ENCODE measurements at places on chromosomes 1 and 21.
A peak's percentile ranks its signal among the peaks of the same experiment; 100 is the strongest.

GRCh38 chr1:3564921-3565831, 46.1 kb downstream of the MEGF6 start:
- DNase-seq, result no peak

- no peak for DNase-seq
Observed at GRCh38 chr1:241157435-241157834, 199.6 kb downstream of the RGS7 start.

- no peak for DNase-seq
Observed at GRCh38 chr1:15262706-15263105, 15.7 kb downstream of the FHAD1 start.

GRCh38 chr1:110582378-110582777, 23.8 kb downstream of the KCNA2 start:
- DNase-seq, result no peak

DNA sequence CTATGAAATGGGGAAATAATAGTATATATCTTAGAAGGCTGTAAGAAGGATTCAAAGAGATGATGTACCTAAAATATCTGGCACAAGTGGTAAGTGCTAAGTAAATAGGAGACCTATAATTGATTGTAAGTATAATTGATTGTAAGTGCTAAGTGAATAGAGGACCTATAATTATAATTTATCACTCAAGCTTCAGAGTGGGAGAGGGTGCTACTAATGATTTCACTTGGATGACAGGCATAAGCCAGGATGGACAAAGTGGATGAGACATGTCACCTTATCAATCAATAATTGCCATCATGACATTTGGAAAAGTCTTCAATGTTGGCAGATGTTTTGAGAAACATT, 11.2 kb downstream of the RCAN1 start:
- no peak for DNase-seq

DNA sequence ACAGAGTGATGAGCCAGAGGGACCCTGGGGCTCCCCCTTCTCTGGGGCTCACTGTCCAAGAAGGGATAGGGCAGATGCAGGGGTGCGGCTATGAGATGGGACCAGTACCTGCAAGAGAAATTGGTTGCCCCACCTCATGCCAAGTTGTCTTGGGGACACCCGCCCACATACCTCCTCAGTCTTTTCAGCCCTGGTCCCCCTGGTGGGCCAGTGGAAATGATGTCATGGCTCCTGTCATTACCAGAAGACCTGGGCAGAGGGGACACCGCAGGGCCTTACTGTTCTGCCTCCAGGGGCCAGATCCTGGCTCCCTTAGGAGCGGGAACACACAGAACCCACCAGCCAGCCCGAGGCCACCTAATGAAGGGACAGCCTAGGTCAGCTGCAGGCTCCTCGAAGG, 63.2 kb downstream of the CDK18 start:
- no peak for DNase-seq

DNA sequence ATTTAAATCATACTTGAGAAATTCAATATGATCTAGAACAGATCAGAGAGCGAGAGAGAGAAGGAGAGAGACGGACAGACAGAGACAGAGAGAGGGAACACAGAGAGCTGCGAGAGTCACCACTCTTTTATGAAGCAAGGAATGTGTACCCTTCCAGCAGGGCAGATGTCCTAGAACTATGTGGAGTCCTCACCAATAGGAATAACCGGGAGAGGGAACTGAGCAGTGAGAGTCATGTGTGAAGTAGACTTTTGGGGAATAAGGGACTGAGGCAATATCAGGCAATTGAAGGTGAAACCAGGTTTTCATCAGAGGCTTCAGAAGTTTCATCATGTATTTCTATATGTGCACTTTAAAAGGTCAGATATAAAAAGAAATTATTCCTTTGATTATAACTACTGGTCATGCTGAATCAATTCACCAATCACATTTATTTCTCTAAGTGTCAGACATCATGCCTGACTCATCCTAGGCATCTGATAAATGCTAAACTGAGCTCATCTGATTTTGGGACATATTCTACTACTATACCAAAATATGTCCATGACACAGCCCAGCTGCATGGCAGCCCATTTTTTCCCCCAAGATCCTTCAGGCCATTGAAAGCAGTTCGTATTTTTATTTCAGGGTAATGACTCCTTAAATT, 22.4 kb downstream of the VTCN1 start:
- DNase-seq, result no peak

- no peak for DNase-seq
Observed at GRCh38 chr1:214550857-214551435, 456 bp downstream of the PTPN14 start.

GRCh38 chr1:225480825-225481434, 53.1 kb upstream of the LBR start:
- DNase-seq, result no peak

DNA sequence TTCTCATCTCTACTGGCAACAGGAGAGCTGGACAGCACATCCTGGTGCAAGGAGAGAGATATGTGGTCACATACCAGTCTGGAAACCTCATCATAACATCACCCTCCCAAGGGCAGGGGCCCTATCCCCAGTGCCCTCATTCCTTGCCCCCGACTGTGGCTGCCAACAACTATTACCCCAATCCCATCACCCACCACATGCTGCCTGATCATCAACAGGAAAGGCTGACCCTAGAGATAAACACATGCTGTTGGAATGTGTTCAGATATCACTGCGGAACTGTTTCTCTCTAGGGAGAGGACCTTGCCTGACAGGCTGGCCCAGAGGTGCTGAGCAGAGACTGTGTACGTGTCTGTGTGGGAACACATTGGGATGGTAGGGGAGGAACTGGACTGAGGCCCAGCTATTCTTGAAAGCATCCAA, 4.5 kb upstream of the INKA2 start:
- DNase-seq, result no peak

DNA sequence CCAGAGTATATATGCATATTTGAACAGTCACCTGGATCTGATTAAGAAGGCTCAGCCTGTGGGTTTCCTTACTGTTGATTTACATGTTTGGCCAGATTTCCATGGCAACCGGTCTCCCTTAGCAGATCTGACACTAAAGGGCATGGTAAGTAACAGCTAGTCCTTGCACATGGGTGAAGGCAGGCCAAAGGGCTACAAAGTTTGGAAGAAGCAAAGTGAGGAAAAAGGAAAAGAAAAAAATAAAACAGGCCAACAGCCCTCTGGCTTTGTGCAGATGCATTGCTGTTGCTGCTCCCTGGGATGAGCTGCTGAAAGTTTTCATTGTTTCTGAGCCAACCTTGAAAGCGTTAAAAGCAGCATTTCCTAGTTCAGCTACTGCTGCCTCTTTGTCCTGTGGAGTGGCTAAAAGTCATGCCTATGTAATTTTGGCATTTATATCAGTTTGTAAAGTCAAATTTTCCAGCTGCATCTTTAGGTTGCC, 176.5 kb upstream of the HOOK1 start:
- no peak for DNase-seq

DNA sequence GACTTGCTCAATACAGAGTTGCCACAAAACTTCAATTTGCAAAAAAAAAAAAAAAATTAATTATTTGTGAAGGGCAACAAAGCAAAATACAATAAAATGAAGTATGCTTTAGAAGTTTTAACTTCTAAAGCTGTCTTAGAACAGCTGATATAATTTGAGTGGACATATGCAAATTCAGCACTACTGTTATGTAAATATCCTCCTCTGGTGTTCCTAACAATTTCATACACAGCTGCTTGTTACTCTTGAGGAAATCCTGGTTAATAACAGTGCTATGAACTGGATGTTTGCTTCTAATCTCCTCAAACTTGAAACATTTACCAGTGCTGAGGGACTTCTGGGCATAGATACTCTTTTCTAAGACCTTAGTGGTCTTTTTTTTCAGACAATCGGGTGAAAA, 69.6 kb upstream of the COL24A1 start:
- DNase-seq, result no peak

DNA sequence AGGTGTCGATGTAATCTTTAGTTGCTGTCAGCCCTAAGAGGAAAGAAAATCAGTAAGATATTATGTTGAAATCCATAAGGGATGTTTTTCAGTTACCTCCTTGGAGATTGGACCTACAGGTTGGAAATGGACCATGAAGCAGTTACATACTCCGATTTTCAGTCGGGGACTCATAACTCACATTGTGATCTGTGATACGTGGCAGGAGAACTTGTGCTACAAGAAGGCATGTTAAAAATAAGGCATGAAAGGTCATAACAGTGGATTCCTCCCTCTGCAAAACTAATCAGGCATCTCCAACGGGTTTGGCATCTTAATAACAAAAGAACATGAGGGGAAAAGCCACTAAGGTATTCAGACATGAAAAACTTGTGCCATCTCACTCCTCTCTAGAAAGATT, 111.2 kb upstream of the CACHD1 start:
- no peak for DNase-seq

DNA sequence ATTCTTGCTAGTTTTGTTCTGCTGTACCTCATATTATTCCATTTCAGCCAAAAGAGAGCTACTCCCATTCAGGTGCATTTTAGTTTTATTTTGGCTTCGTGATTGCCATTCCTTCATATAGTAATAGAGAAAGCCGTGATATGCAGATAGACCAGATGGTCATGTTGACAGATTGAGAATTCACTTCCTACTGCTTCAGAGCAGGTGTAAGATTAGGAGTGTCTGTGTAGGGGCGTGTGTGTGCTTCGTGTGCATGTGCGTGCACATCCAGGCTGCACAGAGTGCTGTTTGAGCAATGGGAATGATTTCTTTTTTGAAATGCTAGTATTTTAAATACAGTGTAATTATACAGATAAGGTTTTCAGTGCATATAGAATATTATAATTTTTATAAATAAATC, 10.3 kb downstream of the NFIA start:
- DNase-seq, result no peak

GRCh38 chr1:180954005-180954800, 41.5 kb downstream of the KIAA1614 start:
- peak; percentile 28 for DNase-seq

DNA sequence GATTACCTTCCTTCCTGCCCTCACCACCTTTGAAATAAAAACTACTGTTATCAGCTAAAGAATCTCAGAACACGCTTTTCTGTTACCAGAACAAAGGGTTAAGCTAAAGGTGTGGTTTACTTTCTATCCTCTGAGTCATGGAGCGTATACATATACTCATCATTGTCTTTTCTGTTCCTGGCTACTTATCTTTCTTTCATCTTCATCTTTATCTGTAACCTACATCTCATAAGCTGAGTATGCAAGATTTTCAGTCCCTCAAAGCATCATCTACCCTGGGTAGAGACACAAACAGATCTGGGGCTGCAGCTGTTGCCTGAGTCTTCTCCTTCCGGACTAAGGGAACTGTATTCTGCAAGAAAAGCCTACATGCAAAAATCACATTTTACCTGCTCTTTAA, 75.6 kb downstream of the LMO4 start:
- no peak for DNase-seq

- no peak for DNase-seq
Observed at GRCh38 chr1:43850591-43851233, 82.9 kb upstream of the ARTN start.

GRCh38 chr21:17796503-17796902, 22.7 kb downstream of the C21orf91 start:
- DNase-seq, result no peak

GRCh38 chr1:246373828-246374569, 133.1 kb downstream of the SMYD3 start:
- DNase-seq, result no peak

- no peak for DNase-seq
Observed at GRCh38 chr1:232127190-232127589, 500.6 kb downstream of the DISC1 start.

DNA sequence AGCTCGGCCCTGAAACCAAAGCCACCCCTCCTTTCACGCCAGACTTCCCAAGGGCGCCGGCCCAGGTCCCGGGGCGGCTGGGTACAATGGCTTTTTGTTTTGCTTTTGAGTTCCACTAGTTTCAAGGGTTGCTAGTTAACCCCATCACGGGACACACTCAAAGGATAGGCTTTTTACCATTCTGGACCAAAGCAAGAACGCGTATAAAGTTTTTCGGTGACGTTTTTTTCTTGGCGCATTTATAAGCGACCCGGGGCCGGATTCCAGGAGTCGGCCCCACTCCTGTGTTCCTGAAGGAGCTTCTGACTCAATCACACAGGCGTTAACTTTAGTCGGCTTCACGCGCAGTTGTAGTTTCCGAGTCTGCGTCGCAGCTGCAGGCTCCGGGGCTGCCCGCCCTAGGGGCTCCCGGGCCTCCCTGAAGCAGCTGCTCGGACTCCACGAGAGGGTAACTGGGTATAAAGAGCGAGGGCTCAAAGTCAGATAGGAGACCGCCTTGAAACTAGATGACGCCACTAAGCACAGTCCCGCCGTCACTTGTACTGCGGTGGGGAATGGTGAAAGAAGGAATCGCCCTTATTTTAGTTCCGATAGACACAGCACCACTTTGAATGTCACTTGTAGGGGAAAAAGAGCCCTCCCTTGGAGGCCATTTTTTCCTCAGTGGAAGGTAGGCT, 707 bp upstream of the KLHL21 start:
- DNase-seq, result no peak

GRCh38 chr1:153525088-153525728, 10.6 kb downstream of the S100A6 start:
- DNase-seq, result no peak

- DNase-seq, result no peak
Observed at GRCh38 chr1:112057736-112058135, 68.3 kb upstream of the KCND3 start.

DNA sequence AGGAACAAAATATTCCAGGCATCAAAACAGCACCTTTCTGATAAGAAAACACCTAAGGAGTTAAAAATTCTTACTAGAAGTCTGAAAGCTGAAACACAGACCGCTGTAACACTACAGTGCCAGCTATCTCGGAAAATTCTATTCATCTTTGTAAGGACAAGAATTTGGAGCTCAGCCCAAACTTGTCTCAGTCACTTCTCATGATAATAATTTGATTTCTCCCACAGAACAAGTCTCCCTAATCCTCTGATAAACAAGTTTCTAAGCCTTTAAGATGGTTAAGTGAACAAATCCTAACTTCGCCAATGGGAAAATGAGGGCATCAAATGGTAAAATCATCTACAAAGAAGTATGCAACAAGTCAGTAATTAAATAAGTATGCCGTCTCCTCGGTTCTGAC, 59.9 kb downstream of the SIPA1L2 start:
- DNase-seq, result no peak

DNA sequence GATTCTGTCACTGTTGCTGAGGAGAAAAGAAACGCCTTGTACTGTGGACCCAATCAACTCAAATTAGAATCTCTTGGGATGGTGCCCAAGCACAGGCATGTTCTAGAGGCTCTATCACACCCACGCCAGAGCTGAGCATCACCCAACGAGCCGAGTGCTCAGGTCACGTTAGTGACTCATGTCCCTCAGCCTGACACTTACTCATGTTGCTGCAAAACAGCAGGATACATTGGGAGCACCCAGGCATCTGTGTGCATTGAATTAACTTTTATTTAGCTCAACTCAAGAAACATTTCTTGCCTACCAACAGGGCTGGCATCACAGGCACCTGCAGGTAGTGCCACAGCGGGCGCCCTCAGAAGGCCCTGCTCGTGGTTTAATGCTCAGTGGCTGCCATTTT, 149.8 kb downstream of the ETS2 start:
- no peak for DNase-seq

Measured in stimulated activated CD8-positive, alpha-beta memory T cell treated with anti-CD3 and anti-CD28 coated beads, Interleukin-4, amount 100 ng/mL, for 4 hours (primary cell).